ENCODE measurements at places on chromosomes 13 and 19.

DNA sequence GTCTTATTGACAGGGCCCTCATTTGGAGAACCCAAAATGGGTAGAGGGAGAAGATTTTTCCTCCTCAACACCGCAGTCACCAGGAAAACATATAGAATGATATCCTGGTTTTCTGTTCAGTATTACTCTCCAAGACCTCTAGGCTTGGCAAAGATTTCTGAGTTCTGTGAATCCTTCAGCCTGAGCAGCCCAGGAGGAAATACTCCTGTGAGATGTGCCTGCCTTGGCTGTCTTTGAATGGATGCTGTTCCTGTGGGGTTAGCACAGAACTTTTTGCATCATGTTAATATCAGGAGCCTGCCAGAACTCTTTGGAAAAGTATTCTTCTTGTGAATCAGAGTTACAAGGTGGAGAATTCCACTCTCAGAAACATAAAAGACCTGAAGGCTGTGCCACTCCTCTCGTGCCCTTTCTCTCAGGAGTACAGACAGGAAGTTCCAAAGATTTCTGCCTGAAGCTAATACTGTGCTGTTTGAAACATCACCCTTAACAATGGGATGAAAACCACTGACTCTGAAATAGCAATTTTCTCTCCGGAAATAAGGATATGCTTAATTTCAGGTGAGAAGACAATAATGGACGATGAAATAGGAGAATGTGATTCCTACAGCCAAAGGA lies 520.1 kb upstream of the NBEA start:
- DNase-seq = no peak

DNA sequence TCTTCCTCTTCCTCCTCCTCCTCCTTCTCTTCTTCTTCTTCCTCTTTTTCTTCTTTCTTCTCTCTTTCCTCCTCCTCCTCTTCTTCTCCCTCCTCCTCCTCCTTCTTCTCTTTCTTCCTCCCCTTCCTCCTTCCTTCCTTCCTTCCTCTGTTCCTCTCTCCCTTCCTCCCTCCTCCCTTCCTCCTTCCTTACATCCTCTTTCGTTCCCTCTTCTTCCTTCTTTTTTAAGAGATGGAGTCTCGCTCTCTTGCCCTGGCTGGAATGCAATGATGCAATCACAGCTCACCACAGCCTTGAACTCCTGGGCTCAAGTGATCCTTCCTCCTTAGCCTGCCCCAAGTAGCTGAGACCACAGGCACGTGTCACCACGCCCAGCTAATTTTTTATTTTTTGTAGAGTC lies 13.2 kb downstream of the EHD2 start:
- no peak for DNase-seq

DNA sequence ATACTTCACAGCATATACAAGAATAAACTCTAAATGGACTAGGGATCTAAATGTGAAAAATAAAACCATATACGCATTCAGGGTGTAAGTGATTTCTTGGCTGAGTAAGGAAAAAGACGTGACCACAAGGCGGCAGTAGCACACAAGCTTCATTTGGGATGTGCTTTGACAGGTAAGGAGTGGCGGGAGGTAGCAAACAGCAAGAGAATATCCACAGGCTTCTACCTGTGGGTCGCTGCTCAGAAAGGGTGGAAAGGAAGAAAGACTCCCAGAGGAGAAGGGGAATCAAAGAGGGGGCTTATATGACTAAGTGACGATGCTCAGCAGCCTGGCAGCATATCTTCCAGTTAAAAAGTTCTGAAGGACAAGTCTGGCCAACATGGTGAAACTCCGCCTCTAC lies 2.5 kb upstream of the ZNF121 start:
- DNase-seq = peak; percentile 25

DNA sequence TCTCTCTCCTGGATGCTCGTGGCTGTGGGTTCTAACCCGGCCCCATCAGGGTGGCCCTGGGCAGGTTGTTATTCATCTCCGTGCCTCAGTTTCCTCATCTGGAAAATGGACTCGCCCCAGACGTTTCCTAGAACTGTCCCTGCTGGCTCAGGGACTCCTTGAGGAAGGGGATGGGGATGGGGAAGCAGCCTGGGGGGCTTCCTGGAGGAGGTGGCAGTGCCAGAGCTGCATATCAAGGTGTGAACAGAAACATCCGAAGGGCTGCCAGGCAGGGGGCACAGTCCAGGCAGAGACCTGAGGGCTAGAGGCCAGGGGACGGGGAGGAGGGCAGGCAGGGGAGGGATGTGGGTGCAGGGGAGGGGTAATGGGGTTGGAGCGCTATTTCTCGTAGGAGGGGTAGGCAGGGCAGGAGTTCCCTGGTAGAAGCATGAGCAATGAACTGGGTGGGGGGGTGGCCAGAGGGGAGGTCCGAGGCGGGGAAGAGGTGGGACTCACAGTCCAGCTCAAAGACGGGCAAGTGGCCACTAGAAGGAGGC lies 3.6 kb upstream of the ELANE start:
- DNase-seq = no peak

- no peak for DNase-seq
Observed at GRCh38 chr19:15468675-15469512, 4.5 kb upstream of the RASAL3 start.

- peak; percentile 16 for DNase-seq
Observed at GRCh38 chr13:70107498-70108281, at the start of gene ATXN8OS. Gene ATXN8OS, plus strand, starts transcription at chr13:70107826.

- DNase-seq = no peak
Observed at GRCh38 chr19:17103177-17103576, 27.6 kb downstream of the MYO9B start.

DNA sequence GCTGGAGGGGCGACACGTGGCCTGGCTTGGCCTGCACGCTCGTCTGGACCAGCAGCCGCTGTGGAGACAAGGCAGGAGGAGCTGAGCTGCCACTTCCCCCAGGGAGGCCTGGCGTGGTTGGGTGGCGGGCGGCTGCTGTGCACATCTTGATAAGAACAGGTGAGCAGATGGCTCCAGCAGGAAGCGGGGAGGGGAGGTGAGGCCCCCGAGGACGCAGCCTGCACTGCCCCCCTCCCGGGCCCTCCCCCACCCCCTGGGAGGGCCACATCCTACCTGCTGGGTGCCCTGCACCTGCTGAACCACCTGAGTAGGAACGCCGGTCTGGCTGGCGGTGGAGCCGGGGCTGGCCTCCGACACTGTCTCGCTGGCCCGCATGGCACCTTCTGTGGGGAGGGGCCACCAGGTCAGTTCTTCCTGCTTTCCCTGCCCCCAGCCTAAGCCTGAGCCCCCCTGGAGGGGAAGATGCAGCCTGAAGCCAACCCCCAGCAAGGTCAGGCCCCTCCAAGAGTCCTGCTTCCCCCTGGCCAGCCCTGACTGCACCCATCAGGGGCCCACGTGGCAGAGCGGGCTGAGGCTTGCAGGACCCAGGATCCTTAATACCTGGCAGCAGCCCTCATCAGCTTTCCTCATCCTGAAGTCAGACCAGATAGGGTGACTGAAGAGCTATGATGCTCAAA lies 22.8 kb downstream of the RFX1 start:
- peak; percentile 90 for DNase-seq

DNA sequence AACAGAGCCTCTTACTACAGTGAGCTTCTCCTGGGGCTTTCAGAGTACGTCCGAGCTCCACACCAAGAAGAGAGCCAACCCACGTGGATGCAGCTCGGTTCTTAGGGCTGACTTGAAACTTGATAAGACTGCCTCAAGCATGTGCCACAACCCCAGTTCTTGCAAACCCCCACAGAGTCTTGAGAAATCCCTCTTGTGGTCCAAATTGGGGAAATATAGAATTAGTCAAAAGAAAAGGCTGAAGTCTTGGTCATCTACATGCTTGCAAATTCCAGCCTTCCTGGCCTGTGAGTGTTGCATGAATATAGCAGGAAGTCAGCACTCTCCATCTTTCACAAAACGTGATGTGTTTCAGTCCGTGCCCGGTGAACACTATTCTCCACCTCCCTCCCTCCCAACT lies 95.2 kb downstream of the GGACT start:
- no peak for DNase-seq

GRCh38 chr19:51456541-51457290 lies 1.5 kb downstream of the SIGLEC8 start:
- no peak for DNase-seq

DNA sequence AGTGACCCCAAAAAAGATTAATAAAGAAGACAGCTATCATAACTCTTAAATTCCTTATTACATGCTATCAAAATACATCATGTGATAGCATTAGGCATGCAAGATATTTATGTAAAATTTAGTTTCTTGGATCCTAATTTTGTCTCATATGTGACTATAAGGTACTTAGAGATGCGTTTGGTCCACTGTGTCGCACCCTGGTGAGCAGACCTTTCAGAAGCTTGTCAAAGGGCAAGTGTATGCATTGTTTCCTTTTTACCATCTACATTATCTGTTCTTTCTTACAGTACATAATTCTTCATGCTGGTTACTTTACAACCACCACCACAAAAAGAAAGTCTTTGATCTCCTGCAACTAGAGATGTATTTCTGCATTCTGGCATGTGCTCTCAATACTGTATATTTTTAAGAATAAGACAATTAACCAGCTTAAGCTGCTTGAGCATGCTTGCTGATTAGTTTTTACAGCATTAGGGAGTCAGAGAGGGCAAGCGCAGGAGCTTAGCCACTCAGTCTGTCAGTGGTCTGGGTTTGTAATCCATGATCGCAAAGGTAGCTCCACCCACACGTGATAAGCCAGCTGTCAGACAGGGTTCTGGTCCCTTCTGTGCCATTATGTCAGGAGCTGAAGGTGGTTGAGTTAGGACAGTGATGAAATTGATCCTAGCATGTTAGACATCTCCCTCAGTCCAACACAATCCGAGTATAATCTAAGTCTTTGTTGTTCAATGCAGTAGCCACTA lies 500.9 kb downstream of the MYO16 start:
- no peak for DNase-seq

GRCh38 chr19:18167975-18168645 lies 5.5 kb upstream of the IFI30 start:
- peak; percentile 7 for DNase-seq

DNA sequence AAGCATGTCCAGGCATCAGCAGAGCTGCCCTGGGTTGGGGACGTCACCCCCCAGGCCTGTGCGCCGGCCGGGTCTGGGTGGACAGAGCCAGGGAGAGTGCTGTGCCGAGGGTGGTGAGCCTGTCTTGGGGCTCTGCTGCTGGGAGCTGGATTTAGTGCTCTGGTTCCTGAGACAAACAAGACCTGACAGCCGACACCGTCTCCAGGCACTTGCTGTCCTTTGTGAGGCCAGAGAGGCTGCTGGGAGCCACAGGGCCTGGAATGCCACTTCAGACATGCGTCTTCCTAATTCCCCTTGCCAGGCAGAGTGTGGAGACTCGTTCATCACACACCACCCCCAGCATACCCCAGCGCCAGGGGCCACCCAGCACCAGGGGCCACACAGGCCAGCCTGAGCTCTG lies 165.8 kb downstream of the KDM4B start:
- DNase-seq = no peak

- peak; percentile 79 for DNase-seq
Observed at GRCh38 chr19:48588670-48589401, 17.7 kb upstream of the SPACA4 start.

- DNase-seq = no peak
Observed at GRCh38 chr19:45235485-45235884, 9.7 kb downstream of the EXOC3L2 start.

GRCh38 chr19:52028027-52028779 lies at the start of gene ZNF614:
Gene ZNF614, minus strand, starts transcription at chr19:52028379. Its CDS starts 2,634 bp downstream, at chr19:52025745.
- peak; percentile 82 for DNase-seq

- DNase-seq = peak; percentile 6
Observed at GRCh38 chr13:90867336-90867683, 480.2 kb upstream of the MIR17HG start.

DNA sequence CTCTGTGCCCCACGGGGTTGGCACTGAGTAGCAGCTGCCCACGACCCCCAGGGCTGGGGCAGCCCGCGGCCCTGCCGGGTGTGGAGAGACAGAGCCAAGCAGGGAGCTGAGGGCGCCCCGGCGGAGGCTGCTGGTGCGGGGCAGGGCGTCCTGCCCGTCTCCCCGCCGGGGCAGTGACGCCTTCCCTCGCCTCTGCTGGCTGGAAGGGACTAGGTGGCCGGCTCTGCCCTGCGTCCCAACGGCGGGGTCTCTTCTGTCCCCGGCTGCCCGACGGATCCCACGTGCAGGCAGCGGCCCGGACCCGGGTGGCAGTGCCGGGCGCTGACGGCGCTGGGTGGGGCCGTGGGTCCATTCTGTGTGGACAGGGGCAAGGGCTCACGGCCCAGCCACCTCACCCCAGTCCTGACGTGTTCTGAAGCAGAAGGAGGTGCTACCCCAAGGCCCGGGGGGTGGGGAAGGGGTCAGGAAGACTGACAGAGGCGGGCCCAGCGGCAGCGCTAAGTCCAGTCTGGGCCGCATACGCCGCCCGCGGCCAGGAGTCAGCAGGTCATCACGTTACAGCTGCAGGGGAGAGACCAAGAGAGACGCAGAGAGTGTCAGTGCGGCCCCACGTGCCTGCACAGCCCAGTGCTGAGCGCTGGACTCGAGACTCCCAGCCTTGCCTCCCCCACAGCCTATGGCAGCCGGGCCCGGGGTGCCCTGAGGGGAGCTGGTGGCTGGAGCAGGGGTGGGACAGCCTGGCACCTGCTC lies 15.1 kb upstream of the PLPP2 start:
- no peak for DNase-seq

- DNase-seq = no peak
Observed at GRCh38 chr19:48249502-48250014, 6.2 kb downstream of the CARD8 start.

GRCh38 chr13:70814684-70815083 lies 706.4 kb upstream of the KLHL1 start:
- no peak for DNase-seq

DNA sequence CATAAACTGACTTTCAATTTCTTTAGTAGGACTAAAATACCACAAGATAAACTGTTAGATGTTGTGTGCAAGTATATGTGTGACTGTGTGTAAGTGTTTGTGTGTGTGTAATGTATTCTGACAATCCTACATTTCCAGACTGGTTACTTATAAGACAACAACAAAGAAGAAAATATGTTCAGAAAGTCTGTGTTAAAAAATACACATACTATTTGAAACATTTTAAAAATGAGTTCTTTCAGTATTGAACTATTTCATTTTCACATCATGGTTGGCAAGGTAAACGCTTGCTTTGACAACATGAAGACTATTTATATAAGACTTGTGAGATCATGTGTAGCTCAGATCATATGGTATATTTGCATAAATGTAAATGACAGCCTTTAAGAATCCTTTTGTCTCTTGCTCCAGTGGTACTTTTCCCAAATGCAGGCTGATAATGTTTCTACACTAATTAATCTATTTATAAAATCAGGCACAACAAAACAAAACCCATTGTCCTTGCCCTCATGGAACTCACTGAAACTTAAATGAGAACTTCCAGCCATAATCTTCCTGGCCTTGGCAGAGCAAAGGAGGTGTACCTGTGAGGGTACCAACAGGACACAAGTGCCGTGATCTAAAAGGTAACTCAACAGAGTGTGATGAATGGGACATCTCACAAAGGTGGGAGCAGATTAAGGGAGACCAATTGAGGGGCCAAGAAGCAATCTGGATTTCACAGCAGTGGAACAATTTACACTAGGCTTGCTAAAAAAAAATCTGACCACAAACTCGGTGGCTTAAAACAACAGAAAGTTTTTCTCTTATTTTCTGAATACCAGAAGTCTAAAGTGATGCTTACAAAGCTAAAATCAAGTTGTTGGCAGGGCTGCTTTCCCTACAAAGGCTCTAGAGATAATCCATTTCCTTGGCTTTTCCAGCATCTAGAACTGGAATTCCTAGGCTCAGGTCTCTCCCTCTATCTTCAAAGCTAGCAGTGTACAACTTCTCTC lies 349.0 kb downstream of the TBC1D4 start:
- DNase-seq = no peak

Data from NCI-H2171 (cell line).